ENCODE measurements at places on chromosomes 1 and 21.

DNA sequence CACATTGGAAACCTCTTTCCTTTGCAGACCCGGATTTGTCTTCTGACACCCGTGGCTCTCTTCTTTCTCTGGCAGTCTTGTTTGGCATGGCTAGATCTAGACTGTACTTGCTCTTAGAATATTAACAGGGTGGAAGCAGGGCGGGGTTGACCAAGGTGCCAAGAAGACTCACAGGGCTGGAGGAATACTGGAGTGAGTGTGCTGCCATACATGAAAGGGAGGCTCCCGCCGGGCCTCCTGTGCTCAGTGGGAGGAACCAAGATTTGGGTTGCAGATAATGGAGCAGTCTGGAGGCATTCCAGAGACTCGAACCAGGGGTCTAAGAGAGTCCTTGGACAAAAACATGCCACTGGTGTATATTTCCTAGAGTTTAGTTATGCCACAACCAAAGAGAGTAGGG, 27.6 kb upstream of the SNX27 start:
- no peak for DNase-seq

DNA sequence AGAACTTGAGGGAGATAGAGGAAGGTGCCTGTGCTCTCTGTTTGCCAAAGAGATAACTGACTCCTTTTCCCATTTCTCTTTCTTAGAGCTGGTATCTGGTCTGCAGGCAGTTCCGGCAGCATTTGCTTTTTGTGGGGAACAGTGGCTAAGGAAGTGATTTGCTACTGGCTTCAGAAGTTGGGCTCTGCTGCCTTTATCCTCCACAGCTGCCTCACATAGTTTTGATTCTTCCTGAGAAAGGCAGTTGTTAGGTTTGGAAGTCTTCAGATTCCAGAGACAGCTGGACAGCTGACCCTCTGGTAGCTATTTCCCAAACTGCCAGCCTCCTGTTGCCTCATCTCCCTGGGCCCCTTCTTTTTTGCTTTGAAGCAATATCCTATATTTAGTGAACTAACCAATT, 62.6 kb upstream of the MACF1 start:
- DNase-seq, result no peak

DNA sequence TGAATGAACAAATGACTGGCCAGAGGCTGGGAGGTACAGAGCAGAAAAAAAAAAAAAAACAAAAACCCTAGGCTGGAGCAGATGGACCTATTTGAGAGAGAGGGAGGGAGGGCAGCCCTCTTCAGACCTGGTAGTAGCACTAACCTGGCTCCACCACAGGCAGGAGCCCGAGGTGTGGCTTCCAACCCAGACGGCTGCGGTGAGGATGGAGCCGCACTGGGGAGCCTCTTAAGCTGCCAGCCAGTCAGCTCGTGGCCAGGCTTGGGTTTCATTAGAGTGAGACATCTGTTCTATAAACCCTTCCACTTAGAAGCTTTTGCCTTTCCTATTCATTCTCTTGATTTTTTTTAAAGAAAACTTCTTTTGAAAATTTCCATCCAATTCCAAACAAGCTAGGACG, 16.8 kb downstream of the LGR6 start:
- DNase-seq, result no peak

DNA sequence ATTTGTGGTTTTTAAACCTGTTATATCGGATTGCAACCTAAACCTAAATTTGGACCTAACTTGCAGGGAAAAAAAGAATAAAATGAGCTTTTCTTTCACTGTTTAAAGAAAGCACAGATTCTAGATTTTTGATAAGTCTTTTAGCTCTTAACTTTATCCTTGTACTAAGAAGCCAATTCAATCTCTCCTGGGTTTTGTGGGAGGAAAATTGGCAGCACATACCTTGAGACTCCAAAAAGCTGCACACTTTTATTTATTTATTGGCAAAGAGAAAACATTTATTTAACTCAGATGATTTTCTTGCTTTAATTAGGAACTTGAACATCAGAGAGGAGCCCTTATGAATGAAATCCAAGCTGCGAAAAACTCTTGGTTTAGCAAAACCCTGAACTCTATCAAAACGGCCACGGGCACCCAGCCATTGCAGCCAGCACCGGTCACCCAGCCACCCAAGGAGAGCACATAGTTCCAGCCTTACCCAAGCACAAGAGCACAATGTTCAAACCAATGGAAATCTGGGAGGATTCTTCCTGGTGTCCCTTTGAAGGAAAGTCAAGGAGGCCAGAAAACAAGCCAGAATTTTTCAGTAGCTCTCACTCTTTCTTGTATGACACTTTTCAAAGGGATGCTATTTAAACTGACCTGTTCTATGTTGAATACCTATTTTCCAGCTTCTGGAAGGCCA, 10.1 kb upstream of the CACYBP start:
- DNase-seq, result no peak

GRCh38 chr1:39044762-39045161, 18.6 kb downstream of the NDUFS5 start:
- peak; percentile 73 for DNase-seq

DNA sequence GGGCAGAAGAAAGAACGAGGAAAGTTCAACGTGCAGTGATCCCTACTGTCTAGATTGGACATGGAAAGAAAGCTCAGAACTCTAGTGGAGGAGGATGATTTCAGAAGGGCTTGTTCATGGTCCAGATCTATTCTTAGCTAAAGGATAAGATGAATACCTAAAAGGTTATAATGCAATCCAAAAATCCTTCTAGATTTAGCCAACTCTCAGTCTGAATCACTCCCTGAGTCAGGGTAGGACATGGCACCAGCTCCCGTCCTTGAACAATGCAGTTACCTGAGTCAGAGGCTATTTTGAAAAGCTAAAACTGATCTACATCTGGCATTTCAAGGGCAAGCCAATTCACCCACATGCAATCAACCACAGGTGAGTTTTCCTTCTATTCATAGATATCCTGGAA, 38.8 kb upstream of the HIVEP3 start:
- no peak for DNase-seq

DNA sequence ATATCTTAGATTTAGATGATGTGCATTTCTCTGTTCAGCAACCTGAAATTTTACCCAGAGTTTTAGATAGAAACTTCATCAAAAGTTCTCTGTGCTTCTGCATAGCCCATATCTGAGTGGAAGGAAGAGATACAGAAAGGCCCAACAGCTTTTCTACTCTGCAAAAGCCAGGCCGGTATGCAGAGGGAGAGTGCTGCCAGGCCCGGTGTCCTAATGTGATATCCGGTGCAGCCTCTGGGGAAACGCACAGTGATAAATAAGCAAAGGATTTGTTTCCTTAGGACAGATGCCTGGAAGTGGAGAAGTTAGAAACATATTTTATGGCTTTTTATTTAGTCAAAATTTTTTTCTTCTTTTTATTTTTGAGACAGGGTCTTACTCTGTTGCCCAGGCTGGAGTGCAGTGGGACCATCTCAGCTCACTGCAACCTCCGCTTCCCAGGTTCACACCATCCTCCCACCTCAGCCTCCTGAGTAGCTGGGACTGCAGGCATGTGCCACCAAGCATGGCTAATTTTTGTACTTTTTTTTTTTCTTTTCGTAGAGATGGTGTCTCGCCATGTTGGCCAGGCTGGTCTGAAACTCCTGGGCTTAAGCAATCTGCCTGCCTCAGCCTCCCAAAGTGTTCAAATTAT, 145.8 kb downstream of the PATJ start:
- no peak for DNase-seq

GRCh38 chr1:117564227-117565075, 41.4 kb upstream of the TENT5C start:
- DNase-seq, result no peak

- DNase-seq, result no peak
Measured at GRCh38 chr1:109299558-109300343, 7.1 kb downstream of the MYBPHL start.

GRCh38 chr21:37064841-37065240, 8.0 kb downstream of the PIGP start:
- DNase-seq, result no peak

GRCh38 chr1:173295995-173296394, 88.9 kb upstream of the TNFSF4 start:
- DNase-seq, result peak; percentile 74

- no peak for DNase-seq
Measured at GRCh38 chr1:170807432-170807831, 127.9 kb upstream of the MROH9 start.

GRCh38 chr1:82565546-82565945, 764.8 kb downstream of the ADGRL2 start:
- DNase-seq, result no peak
